ENCODE measurements at places on chromosomes 3 and 15.
A peak's percentile ranks its signal among the peaks of the same experiment; 100 is the strongest.

DNA sequence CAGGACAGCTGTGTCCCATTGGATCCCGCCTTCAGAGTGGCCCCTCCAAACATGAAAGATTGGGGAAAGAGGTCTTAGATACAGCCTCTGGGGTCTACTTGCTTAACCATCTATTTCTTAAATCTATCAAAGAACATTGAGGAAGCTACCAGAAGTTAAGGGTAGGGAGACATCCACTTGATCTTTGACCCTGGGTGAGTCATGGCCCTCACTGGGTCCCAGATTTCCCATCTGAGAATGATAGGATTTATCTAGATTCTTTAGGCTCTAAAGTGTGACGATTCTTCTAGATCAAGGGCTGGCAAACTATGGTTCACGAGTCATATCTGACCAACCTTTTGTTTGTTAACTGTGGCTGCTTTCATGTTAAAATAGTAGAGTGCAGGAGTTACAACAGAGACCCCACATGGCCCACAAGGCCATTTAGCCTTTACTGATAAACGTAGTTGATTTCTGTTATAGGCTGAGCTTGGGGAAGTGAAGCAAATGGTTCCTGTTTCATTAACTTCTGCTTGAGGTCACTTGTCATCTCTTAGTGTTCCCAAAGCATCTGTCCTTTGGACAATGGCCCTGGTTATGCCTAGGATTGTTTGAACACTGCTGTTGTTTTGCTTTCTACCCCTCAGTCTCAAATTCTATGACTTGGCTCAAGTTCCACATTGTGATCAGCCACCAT lies 8.0 kb downstream of the MUC13 start:
- no peak for DNase-seq
- no peaks in the 10 kb centered on the region for H3K4me1 ChIP-seq
- H3K27ac ChIP-seq = no peak overlapping the region
- no peaks in the 10 kb centered on the region for H3K27me3 ChIP-seq

DNA sequence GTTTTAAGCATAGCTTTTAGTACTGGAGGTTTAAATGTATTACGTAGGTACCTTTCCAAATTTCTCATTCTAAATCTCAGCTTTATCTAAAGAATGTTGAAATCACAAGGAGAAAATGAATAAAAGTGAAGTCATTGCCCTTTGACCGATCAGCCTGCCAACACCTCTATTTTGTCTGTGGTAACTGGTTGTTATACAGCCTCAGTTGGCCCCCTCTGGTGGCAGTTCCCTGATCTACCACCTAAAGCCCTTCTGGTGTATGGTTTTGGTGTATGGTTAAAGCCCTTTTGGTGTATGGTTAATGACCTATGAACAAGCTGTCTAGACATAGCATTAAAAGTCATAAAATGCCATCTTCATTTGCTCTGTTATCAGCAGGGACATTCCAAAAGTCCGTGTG lies 378.2 kb upstream of the AZI2 start:
- no peak for DNase-seq
- H3K36me3 ChIP-seq = no peaks in the 10 kb centered on the region
- no peaks in the 10 kb centered on the region for H3K4me1 ChIP-seq
- no peak overlapping the region for H3K4me3 ChIP-seq
- no peak overlapping the region for H3K27ac ChIP-seq
- no peaks in the 10 kb centered on the region for H3K27me3 ChIP-seq

DNA sequence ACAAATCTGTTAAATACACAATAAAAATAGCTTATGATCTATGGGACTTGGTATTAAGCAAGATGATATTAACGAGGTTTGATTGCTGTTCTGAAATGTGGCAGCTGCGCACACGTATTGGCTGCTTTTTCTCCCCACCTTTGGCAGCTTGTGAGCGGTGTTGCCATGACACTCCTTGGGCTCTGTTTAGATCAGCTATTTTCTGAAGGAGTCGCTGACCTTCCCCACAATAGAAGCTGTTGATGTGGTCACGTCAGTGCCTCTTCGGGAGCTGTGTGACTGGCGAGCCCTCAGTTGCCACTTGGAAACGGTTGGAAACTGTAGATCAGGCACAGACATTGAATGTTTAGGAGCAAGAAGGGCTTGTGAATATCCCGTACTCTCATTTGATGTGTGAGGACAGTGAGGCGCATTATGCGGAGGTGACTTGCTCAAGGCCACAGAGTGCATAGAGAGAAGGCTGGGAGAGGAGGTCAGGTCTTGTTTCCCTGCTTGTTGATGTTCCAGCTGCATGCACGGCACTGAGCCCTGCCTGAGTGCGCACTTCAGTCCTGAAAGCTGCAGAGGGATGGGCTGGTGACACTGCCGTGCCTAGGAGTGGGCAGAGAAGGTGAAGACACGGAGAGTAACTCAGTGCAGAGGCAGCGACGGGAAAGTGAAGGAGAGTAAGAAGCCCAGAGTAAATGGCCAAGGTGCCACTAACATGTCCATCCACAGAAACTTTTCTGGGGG lies 198.4 kb downstream of the LPP start:
- DNase-seq = no peak
- no peaks in the 10 kb centered on the region for H3K36me3 ChIP-seq
- H3K27me3 ChIP-seq = no peaks in the 10 kb centered on the region
- H3K4me1 ChIP-seq = no peaks in the 10 kb centered on the region

- no peaks in the 10 kb centered on the region for H3K36me3 ChIP-seq
- no peak overlapping the region for H3K27ac ChIP-seq
- H3K4me3 ChIP-seq = no peak overlapping the region
- peaks cover 22% of the 10 kb centered on the region for H3K4me1 ChIP-seq
- no peak for DNase-seq
- H3K27me3 ChIP-seq = no peaks in the 10 kb centered on the region
Measured at GRCh38 chr15:64521726-64522164, 61.4 kb downstream of the ZNF609 start.

DNA sequence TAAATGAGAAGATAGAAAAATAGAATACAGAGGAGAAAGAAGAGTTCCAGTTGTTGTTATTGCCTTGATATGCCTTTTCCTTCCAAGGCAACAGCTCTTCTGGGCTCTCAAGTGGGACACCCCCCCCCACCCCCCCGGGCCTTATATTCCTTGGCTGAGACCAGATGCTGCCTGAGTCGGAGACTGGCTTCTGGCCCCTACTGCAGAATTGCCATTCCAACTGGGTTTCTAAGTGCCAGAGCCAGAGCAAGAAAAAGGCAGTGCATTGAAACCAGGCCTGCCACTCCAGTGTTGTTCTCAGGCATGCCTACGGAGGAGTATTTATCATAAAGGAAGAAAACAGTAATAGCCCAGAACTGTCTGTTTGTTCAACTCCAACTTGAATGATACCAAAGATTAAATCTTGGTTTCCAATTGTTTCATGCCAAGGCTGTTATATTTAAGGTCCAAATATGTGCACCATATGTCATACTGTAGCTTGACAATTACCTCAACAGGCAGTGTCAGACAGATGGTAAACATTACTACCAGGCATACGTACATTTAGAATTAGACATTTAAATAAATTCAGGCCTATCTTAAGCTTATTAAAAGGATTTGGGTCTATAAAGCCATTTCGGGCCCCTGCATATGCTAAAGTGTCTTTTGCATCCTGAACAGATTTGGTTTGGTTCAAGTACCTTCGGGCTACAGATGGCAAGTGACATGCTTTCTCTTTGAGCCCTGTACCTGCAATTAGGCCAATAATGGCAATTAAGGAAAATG lies 209.9 kb upstream of the SEMA6D start:
- no peaks in the 10 kb centered on the region for H3K27me3 ChIP-seq
- H3K4me3 ChIP-seq = no peak overlapping the region
- H3K27ac ChIP-seq = no peak overlapping the region
- no peaks in the 10 kb centered on the region for H3K4me1 ChIP-seq
- DNase-seq = no peak
- H3K36me3 ChIP-seq = no peaks in the 10 kb centered on the region

DNA sequence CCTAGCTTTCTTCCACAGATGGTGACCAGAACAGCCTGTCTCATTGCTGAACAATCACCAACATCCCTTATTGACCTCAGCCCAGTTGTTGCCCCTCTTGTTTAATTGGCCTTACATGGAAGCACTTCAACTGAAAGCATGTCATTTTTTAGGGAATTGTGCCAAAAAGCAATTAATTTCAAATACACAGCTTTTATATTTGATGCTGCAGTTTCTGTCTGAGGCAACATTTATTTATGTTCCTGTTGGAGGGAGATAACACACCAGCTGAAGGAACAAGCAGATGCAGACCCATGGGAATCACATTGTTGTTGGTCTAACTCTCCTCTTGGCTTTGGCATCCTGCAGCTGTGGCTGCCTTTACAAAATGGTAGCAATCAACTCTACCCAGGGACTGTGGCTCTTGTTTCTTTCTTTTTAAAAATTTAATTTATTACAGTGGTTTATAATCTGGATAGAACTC lies 498.1 kb upstream of the RGMA start:
- H3K4me1 ChIP-seq = no peaks in the 10 kb centered on the region
- H3K36me3 ChIP-seq = no peaks in the 10 kb centered on the region
- no peak overlapping the region for H3K4me3 ChIP-seq
- no peak for DNase-seq
- no peaks in the 10 kb centered on the region for H3K27me3 ChIP-seq

- DNase-seq = no peak
- no peaks in the 10 kb centered on the region for H3K4me1 ChIP-seq
- no peaks in the 10 kb centered on the region for H3K36me3 ChIP-seq
- no peaks in the 10 kb centered on the region for H3K27me3 ChIP-seq
- no peak overlapping the region for H3K27ac ChIP-seq
Measured at GRCh38 chr3:142088522-142088921, 60.8 kb downstream of the TFDP2 start.

DNA sequence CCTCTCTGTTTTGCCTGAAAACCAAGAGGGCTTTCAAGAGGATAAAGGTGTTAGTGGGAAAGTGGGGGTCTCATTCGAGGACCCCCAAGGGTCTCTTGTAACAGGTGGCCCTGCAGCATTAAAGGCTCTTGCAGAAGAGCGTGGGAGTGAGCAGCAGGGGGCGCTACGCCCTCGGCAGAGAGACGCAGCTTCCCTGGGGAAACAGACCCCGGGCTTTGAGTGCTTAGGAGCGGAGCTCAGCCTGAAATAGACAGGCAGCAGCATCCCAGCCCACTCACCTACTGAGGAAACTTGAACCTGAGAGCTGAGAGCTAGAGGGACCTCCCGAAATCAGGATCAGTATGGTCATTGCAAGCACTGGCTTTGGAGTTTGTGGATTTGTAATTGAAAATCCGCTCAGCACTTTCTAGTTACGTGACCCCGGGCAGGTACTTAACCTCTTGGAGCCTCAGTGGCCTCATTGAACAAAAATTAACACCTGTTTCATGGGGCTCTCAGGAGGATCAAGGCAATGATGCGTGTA lies 25.7 kb downstream of the RPLP1 start:
- H3K36me3 ChIP-seq = no peaks in the 10 kb centered on the region
- no peak overlapping the region for H3K4me3 ChIP-seq
- DNase-seq = no peak
- no peaks in the 10 kb centered on the region for H3K27me3 ChIP-seq
- H3K27ac ChIP-seq = no peak overlapping the region

GRCh38 chr3:13890377-13891016 lies 10.6 kb upstream of the WNT7A start:
- H3K4me3 ChIP-seq = peak overlapping the region; percentile 2
- no peaks in the 10 kb centered on the region for H3K36me3 ChIP-seq
- H3K27ac ChIP-seq = no peak overlapping the region
- peaks cover 31% of the 10 kb centered on the region for H3K4me1 ChIP-seq
- peak; percentile 67 for DNase-seq
